ENCODE measurements at places on chromosomes 4 and X.

DNA sequence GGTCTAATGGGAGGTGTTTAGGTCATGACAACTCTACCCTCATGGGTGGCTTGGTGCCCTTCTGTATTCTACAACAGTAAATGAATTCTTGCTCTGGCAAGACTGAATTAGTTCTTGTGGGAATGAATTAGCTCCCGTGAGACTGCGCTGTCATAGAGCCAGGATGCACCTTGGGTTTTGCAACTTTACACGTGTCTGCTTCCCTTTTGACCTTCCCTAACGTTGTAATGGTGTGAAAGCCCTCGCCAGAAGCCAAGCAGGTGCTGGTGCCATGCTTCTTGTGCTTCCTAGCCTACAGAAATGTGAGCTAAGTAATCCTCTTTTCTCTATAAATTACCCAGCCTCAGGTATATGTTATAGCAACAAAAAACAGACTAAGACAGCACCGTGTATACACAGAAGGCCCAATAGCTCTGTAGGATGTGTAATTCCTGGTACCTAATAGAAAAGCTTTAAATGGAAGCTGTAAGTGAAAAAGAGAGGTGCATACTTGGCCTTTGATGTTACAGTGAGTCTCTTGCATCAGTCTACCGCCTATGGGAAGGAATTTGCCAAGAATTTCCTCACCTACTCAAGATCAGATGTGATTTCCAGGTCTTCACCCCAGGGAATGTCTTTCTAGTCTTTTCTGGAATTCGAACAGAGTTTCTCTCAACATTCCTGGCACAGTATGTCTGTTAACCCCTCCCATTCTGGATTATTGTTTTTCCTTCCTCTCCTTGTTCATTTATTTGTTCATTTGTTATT lies 3.2 kb upstream of the ENPEP start:
- DNase-seq: no peak

GRCh38 chr4:116539744-116540143 lies 545.6 kb downstream of the TRAM1L1 start:
- no peak for DNase-seq

DNA sequence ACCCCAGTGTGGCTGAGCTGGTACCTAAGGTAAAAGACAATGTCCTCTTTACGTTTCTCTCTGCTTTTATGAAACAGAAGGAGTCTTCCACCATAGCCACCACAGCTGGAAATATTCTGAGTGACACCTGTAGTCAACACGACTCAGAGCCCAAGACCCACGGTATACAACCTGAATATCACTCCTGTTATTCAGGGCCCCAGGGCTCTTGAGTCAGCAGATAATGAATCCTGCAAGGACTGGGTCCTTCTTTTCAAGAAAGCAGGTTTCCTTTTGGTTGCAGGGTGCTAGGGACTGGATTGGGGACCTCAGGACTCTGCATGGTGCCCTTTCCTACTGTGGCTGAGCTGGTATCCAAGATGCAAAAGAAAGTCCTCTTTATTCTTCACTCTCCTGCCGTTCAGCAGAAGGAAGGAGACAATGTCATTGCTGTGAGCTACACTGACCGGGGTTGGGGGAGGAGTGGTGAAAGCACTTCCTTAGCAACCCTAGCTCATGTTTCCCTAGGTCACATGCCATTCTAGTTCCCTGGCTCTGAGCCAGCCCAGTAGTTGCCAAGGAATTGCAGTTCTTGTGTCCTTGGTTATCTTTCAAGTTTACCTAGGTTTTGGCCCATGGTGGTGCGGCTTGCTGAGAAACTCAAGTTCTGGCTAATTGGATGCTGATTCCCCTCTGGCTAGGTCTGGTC lies 23.7 kb upstream of the UNC5C start:
- peak; percentile 74 for DNase-seq

DNA sequence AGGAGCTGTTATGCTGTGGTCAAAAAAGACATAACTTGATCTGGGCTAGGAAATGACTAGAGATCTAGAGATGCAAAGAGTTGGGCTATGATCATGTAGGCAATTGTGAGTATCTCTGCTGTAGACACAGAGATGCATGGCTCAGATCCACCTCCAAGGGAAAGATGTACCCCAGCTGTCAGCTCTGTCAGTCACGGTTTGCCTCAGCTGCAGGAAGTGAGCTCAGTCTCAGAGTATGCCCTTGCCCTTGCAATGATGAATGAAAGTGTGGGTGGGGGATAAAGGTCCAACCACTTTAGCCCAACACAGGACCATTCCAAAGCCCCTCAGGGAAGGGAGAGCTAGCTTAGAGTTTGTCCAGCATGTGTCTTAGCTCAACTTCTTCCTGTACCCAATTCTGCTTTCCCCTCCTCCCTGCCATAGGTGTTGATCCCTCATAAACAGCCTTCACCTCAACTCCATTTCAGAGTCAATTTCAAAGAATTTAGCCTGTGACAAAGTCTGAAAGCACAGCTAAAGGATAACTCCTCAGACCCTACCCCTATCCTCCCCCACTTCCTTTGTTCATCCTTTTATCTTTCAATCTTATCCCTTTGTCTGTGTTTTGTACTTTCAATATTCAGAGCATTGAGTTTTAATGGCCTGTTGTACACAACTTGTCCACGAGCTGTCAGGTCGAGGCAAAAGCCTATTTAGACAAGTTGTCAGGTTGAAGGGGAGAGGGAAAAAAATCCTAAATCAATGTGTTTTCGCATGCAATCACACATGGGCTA lies 90.6 kb downstream of the MID1IP1 start:
- DNase-seq: no peak

DNA sequence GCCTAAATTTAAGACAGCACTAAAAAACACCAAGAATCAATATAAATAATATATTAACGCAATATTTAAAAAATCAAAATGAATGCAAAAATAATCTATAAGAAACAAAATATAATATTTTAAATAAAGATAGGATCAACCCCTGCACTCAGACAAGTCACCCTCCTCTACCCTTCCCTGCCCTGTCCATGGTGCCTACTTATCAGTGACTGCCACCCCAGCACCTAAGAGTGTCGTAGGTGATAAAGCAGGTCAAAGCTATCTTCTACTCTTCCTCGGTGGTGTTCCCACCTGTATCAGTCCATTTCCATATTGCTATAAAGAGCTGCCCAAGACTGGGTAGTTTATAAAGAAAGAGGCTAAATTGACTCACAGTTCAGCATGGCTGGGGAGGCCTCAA lies 251.9 kb downstream of the STIM2 start:
- no peak for DNase-seq

DNA sequence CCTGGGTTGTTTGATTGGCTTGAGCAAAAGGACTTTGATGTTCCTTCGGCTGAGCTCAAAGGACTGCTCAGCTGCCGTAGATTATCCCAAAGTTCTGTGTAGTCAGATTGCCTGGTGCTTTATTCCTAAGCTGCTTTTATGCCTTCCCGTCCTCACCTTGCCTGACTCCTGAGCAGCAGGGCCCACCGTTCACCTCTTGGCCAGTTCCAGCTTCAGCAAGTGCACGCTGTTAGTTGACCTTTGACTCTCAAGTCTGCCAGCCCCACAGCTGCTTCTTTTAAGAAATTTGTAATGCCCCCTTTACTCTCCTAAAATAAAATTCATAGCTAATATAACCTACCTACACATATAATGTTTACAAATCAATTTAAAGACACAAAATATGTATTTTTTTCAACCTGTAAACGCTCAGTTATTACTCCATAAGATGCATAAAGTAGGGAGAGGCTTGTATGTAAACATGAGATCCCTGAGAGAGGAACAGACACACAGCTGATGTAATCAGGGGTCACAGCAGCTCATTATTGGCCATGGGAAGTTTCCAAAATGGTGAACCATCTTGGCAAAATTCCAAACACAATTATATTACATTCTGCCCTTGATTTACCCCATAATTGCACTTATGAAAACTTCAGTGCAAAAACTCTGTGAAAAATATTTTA lies 28.6 kb downstream of the UCHL1 start:
- no peak for DNase-seq

GRCh38 chrX:77298296-77298695 lies 148.9 kb upstream of the FGF16 start:
- no peak for DNase-seq

GRCh38 chrX:43165343-43165920 lies 387.5 kb upstream of the PPP1R2C start:
- no peak for DNase-seq

GRCh38 chr4:12447451-12447850 lies 1018.8 kb upstream of the HS3ST1 start:
- no peak for DNase-seq

GRCh38 chrX:25737540-25737939 lies 400.6 kb upstream of the MAGEB18 start:
- no peak for DNase-seq

GRCh38 chr4:87339440-87339839 lies 16.8 kb upstream of the HSD17B13 start:
- DNase-seq: no peak

GRCh38 chrX:41445171-41445570 lies 2.0 kb upstream of the NYX start:
- no peak for DNase-seq

DNA sequence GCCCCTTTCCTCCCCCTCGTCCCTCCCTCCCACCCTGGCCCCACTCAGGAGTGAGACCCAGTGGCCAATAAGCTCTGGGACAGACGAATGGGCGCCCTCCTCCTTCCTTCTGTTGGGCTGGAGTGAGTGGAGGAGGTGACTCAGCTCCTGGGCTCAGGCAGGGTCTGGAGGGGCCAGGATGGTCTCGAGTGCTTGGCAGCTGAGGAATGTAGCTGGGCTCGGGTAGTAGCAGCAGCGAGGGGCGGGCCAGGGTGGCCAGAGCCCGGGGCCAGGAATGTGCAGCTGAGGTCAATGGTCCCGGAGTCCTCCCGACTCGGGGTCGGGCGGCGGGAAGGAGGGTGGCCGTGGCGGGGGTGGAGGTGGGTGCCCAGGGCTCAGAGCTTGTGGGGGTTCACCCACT lies 15.0 kb downstream of the G6PD start:
- no peak for DNase-seq

GRCh38 chrX:152958047-152958446 lies 35.9 kb downstream of the PNMA5 start:
- peak; percentile 7 for DNase-seq

- DNase-seq: no peak
These were observed 625 bp upstream of the GABRA4 start for GRCh38 chr4:46994007-46994405.

- no peak for DNase-seq
These were observed 144.9 kb downstream of the FNIP2 start for GRCh38 chr4:158913766-158914165.

- no peak for DNase-seq
These were observed 265.7 kb upstream of the FAM241A start for GRCh38 chr4:111879539-111879938.

GRCh38 chrX:39907964-39908661 lies 189.6 kb downstream of the BCOR start:
- no peak for DNase-seq

DNA sequence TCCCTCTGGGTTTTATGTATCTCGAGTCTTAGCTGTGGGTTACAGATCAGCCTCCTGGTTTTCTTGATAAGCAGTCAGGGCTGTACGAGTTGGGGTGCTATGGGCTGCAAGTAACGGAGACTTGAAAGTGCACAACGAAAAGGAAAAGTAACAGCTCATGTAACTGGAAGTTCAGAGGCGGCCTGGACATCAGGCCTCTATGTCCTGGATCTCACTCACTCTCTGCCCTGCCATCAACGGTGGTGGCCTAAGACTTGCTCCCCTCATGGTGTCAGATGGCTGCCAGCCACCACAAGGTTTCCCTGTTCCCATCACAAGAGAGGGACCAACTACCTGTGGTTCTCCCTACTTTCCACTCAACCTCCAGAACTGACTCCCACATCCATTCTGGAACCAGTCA lies 4.8 kb downstream of the PPP2R2C start:
- DNase-seq: no peak

DNA sequence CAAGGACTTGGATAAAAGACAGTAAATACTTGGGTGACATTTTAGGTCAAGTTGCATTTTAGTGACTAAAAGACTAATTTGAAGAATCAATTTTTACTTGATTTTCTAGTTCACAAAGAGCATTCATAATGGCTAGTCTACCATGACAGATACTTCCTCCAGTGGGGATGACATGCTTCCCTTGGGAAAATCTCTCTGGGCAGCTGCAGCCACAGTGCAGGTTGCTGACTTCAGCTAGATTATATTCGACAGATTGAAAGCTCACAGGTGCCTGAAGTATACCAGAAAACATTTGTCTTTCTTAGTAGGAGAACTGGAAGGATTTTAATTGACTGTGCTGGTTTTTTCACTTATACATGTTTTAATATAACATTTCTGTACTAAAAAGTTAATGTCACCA lies 209.6 kb upstream of the MAGEB2 start:
- DNase-seq: no peak

All from NCI-H2029 (cell line).